COR-L47 (cell line): ENCODE measurements at places on chromosomes 2 and 18.

GRCh38 chr2:27003007-27003406 lies 29.8 kb upstream of the TMEM214 start:
- no peak for DNase-seq

- DNase-seq, result no peak
Observed at GRCh38 chr2:64825831-64826491, 163.2 kb upstream of the SLC1A4 start.

DNA sequence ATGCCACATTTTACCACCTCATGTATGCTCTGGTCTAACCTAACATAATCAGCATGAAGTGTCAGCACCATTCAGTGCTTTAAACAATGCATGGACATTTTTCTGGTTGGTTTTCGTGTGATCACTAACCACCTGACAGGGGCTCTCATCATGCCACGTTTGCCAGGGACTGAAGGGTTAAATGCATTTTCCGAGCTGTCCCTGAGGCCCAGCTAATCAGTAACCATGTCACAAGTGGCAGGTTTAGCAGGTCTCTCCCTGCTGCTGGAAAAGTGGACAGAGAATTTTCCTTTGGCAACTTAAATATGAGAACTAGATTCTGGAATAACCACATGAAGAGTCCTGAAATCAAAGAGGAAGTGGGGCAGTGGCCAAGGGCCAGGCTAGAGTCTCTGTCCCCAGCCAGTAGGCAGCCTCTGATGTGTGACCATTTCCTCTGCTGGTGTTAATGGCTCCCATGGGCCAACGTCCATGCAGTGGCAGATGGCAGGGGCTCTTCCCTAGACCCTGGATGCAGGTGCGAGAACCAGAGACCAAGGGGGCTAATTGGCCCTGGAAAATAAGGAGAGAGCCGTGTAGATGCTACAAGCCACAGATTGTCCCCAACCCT lies 69.5 kb downstream of the TPGS2 start:
- DNase-seq, result no peak

GRCh38 chr2:106142683-106143082 lies 51.4 kb downstream of the UXS1 start:
- no peak for DNase-seq

DNA sequence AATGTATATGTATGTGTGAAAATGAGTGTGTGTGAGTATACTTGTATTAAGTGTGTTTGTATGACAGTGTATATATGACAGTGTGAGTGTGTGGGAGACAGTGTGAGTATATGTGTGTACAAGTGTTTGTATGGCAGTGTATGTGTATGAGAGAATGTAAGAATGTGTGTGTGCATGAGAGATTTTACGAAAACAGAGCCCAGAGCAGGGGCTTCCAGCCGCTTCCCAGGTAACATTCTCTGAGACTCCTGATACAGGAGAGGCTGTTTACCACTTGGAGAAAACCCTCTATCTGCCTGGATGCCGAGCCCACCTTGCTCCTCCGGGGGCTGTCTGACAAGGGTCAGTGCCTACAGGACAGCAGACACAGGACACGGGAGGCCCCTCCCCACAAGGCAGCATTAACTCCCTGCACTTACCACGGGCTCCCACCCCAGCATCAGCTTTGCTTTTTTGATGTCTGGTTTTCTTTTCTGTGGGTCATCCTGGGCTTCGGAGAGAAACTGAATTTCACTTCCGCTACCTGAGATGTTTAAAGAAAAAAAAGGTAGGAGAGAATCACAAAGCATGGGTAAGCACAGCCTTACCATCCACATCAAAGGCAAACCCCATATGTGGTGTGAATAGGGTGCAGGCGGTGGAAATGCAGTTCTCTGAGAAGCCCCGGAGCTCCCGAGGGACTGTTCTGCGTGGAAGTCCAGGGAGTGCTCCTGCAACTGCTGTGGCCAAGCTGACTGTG lies 97.6 kb downstream of the UXS1 start:
- no peak for DNase-seq

- DNase-seq, result no peak
Observed at GRCh38 chr2:69018678-69019095, 5.7 kb downstream of the ANTXR1 start.

DNA sequence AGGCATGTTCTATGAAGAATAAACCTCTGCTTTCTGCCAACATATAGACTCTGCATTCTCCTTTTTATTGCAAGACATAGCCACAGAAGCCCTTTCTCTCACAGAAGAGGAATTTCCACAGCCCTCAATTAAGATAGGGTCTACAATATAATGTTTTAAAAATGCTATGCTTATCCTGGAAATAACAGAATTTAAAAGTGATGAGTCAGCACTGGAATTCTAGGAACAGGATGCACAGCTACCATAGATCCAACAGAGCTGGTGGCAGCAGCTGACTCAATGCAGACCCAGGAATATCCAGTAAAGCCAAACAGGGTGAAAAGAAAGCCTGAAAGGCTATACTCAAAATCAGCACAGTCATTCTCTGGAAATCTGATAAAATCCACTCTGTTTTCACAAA lies 866.9 kb downstream of the TRIB2 start:
- no peak for DNase-seq

GRCh38 chr2:234496055-234496834 lies 636 bp downstream of the ARL4C start:
- DNase-seq, result no peak

DNA sequence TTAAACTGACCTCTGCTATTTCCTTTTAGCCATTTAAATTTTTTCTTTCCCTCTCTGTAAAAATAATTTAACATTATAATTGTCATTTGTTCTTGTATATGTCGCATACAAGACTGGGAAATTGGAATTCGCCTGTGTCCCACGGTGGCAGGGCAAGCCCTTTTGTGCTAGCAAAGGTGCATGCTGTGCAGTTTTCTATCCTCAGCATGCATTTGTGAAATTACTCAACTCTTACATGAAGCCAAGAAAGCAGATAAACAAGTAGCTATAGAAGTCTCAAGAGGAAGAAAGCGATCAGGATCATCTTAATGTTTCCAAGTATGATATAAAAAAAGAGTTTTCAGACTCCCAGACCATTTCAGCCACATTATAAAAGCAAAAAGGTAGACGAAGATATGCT lies 392.6 kb upstream of the CHST9 start:
- no peak for DNase-seq

DNA sequence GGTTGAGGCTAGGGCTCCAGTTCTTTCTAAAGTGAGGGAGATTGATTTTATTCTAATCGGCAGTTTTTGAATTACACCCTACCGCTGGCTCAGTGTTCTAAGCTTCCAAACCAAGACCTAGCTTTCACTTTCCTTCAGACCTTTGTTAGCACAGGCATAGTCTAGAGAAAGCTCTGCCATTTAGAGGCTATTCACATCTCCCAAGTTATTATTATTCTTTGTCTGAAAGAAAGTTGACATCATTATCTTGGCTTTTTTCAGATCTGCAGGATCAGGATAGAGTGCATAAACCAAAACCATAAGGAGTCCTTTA lies 276.8 kb downstream of the ASXL3 start:
- no peak for DNase-seq

DNA sequence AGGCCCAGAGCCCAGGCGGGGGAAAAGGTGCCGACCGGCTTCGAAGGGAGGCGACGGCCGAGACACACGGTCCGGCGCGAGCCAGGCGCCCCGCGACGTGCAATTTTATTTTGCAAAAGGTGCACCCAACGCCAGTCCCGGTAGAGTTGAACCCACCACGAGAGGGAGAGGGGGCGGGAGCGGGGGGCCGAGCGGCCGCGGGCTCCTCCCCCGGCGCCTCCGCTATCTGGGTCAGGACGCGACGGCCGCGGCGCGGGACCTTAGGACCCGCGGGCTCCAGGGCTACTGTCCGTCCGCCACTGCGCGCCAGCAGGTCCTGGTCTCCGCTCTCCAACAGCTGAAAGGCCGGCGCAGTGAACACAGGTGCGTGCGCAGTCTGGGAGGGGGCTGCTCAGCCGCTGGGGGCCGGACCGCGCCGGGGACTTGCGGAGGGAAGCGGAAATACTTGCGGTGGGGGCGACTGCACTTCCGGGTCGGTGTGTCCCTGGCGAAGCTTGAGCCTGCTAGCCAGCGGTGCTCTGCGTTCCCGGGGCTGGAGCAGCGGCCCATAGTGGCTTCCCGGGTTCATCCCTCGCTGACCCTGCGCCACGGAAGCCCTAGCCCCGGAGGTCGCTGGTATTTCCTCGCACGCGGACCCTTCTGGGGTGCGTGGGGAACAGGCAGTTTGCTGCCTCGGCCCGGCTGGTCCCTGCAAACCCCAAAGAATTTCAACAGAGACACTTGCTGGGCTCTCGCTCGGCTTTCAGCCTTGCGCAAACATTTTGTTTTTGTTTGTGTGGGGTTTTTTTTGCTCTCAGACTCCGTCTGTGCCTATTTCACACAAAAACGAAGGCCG lies at the start of gene RMDN2:
TSS of gene RMDN2 (plus strand) at position 225 of the 835 bp plus-strand sequence. CDS start 3,991 bp downstream, outside the sequence.
- DNase-seq, result peak; percentile 90

DNA sequence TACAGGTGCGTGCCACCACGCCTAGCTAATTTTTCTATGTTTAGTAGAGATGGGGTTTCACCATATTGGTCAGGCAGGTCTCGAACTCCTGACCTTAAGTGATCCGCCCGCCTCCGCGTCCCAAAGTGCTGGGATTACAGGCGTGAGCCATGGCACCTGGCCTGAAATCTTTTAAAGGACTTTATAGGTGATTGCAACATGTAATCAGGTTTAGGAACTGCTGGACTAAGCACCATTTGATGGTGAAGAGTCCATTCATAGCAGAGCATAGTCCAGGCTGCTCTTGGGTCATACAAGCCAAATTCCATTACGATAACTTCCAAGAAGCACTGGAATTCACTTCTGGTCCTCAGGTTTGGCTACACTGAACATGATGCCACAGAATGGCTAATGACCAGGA lies 200.6 kb upstream of the SMAD2 start:
- DNase-seq, result no peak

- DNase-seq, result no peak
Observed at GRCh38 chr18:2180586-2180985, 390.7 kb downstream of the METTL4 start.

GRCh38 chr2:238238766-238239542 lies 884 bp downstream of the HES6 start:
- DNase-seq, result peak; percentile 68

- DNase-seq, result no peak
Observed at GRCh38 chr2:111172666-111173065, 52.0 kb downstream of the BCL2L11 start.

- no peak for DNase-seq
Observed at GRCh38 chr2:217429981-217430500, 570.2 kb upstream of the TNP1 start.

- DNase-seq, result no peak
Observed at GRCh38 chr2:219929835-219930234, 302.4 kb downstream of the SLC4A3 start.

- no peak for DNase-seq
Observed at GRCh38 chr2:173874894-173875237, 90.3 kb downstream of the SP3 start.

DNA sequence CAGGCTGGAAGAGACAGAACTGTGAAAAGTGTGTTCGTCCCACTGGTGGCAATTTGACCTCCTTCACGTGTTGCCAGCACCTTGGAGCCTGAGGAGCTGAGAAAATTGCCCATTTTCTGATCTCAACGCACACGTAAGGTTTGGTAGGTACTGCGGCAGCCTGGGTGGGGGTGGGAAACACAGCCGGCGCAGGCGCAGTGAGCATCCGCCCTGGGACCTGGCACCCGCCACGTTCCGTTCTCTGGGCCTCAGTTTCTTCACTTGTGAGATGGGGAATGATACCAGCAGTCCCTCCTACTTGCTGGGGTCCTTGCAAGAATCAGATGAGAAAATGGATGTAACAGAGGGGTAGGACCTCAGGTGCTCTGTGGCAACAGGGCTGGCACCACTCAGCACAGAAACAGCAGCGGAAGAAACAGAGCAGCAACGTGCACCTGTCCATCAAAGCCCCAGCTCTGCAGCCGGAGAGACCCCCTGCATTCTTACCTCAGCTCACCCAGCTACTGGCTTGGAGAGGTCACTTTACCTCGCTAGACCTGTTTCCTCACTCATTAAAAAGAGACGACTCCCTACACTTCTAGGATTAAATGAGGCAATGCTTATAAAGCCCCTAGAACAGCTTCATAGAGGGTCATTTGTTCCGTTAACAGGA lies 458.0 kb upstream of the ID2 start:
- DNase-seq, result no peak

GRCh38 chr2:10197697-10198076 lies 75.1 kb downstream of the RRM2 start:
- no peak for DNase-seq

DNA sequence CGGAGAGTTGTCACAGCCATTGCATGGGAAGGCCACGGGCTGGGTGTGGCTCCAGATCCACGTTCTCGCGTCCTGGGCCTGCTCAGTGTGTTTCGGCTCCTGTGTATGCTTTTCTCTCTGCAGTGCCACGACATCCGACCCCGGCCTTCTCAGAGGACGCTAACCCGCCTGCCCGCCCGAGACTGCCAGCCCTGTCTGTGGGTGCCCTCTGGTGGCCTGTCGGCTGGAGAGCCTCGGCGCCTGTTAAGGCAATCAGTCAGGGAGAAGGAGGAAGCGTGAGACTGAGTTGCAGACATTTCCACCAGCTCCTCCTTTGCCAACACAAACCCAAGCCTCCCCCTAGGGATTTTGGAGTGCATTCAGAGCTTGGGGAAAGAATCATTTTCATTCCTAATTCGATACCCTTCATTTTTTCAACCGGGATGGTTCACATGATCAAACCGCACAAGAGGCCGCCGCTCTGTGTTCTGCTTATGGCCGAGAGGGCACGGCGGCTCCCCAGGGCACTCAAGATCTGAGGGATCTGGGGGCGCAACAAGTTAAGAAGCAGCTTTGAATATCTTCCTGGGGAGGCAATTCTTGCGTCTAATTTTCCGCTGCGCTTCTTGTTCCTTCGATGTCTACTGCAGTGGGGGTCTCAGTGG lies 37.5 kb upstream of the ZBTB7C start:
- DNase-seq, result peak; percentile 88

DNA sequence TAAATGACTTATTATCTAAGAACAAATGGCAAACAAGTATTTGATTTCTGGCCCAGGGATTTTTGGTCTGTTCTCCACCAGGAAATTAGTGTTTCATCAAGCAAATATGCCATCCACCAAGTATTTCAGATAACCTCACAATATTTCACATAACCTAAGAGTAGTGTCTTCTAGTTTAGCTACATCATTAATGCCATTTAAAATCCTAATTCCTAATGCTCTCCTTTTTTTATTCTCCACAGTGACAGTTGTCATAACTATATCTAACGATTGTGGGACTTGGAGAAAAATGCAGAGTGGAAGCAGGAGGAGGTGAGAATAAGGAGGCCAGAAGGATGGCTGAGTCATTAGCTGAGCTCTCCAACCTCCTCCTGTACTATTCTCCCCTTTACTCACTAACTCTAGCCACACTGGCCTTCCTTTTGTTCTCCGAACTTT lies 58.5 kb upstream of the CTLA4 start:
- DNase-seq, result no peak
